ENCODE measurements at places on chromosomes 12 and 14.

GRCh38 chr12:52419656-52420055, 13.5 kb upstream of the KRT82 start:
- no peak for DNase-seq

- DNase-seq, result no peak
Observed at GRCh38 chr14:32011225-32011624, 65.9 kb upstream of the ARHGAP5 start.

GRCh38 chr14:71250791-71251190, 343.5 kb downstream of the PCNX1 start:
- no peak for DNase-seq

DNA sequence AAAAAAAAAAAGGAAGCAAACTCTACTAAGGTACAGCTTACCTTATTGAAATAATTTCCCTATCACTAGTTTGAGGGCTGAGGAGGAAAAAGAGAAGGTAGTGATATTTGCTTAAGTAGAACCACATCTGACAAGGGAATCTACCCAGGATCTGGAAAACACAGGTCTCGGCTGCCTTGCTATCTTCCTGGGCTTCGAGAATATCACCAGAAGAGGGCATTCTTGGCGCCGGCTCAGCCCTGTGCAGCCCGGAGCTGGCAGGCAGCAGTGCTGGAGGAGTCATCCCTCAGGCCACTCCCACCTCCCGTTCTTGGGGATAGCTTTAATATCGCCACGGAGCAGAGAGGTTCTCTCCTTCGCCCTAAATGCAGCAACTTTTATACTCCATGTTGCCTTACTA, 1181.2 kb downstream of the VRK1 start:
- DNase-seq, result peak; percentile 61

GRCh38 chr12:117881517-117881916, 87.3 kb downstream of the KSR2 start:
- DNase-seq, result no peak

GRCh38 chr12:76106631-76107030, 22.1 kb upstream of the NAP1L1 start:
- no peak for DNase-seq

DNA sequence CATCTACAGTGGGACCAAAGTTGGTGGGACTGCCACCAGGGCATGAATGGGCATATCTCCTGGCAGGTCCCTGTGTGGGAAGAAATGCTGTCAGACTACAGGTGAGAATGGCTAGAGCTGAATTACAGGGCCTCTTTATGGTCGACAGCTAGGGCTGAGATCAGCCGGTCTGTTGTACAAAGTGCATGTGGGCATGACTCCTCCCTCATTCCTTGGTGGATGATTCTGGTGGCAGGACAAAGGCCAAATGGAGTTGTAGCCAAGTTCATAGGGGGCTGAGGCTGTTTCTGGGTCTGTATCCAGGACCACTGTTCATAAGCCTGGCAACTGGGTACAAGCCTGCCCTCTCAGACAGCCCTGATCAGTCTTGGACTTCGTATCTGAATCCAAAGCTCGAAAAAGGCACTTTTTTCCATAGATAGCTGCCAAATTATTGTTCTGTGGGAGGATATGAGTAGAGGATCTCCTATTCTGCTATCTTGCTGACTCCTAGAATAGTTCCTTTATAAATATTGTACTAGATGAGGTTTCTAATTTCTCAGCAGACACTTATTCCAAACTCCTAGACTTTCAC, 460.8 kb downstream of the TMEM117 start:
- DNase-seq, result no peak

DNA sequence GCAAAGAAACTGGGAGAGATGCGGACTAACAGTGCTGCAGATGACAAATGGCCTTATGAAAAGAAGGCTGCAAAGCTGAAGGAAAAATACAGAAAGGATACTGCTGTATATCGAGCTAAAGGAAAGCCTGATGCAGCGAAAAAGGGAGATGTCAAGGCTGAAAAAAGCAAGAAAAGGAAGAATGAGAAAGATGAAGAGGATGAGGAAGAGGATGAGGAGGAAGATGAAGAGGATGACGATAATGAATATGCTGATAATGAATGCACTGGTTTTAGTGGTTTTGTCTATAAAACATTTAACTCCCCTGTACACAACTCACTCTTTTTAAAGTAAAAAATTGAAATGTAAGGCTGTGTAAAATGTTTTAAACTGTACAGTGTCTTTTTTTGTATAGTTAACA, 13.2 kb upstream of the ARID4A start:
- no peak for DNase-seq

GRCh38 chr12:31620311-31620710, 29.4 kb upstream of the DENND5B start:
- DNase-seq, result no peak

- DNase-seq, result no peak
Observed at GRCh38 chr14:92414690-92415445, 91.9 kb downstream of the SLC24A4 start.

GRCh38 chr14:88264116-88264515, 59.0 kb downstream of the KCNK10 start:
- no peak for DNase-seq

GRCh38 chr12:94686834-94687628, 36.7 kb upstream of the TMCC3 start:
- no peak for DNase-seq

- no peak for DNase-seq
Observed at GRCh38 chr12:44542716-44543115, 333.4 kb downstream of the NELL2 start.

GRCh38 chr14:91244501-91244901, at the start of gene GPR68:
TSS of gene GPR68 (minus strand) at chr14:91244704. CDS start at chr14:91235050, 9,654 bp downstream.
- DNase-seq, result no peak

DNA sequence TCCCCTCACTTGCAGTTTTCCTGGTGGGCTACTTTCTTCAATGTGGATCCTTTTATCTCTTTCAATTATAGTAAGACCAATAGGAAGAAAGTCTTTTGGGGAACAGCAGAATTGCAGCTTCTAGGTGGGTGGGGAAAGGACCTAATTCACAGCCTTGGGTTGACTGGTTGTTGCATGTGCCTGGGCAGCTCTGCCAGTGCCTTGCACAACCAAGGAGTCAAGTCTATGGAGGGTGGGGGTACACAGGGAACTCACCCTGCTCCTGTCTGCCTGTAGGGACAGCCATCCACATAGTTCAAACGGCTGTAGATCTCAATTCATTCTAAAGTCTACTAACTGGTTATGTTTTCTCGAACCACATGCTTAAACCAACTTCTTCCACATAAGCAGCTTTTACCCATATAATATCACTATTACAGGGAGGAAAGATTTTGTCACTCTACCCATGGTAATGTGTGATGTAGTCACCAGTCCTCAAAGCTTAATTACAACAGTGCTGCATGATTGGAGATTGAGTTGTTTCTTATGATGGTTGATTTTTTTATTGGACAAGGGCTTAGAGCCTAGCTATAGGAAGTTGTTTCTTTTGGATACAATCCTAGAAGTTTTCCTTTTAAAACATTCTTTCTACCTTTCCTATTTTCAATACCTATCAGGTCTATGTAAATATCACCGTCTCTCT, 117.7 kb upstream of the FRMD6 start:
- no peak for DNase-seq

DNA sequence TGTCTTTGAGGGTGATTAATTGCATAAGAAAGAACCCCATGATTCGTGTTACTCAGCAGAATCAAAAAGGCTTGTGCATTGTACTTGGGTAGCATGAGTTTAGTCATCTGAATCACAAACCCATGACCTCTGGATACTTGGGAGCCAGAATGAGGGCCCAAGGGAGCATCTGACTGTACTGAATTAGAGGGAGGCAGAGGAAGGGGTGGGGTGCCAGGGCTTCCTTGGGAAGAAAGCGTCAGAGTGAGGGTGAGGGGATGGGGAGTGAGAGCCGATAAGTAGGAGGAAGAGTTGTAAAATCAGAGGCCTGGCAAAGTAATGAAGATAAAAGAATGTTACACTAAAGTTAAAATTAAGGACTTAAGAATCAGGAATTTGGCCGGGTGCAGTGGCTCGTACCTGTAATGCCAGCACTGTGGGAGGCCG, 29.8 kb downstream of the GPRC5D start:
- no peak for DNase-seq

DNA sequence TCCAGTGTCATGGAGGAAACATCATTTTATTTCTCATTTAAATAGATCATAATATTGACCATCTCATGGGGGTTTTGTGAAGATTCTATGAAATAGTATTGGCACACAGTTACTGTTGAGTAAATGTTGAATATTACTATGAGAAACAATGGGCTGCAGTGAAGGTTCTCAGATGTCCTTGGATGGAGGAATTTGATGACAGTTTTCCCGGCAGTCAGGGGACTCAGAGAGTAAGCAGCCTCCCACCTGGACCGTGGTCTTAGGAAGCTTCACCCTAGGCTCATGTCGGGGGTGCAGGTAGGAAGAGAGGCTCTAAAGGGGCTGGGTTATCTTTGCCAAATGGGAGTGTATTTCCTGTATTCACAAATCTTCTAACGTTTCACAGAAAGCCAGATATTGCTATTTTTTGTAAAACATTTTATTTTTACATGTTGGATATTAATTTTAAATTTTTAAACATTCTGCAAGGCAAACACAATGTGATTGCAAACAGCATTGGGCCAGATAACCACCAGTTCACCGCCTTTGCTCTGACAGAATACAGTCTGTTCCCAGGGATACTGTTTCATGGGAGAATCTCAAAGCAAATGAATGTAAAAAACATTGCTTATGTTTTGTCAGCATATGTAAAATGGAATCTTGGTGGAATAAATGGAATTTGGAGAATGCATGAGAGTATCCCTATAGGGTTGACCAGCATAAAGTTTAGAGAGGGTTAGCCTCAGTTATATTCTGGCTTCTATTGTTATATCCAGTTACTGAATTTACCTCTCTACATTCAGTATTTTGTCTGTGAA, 380.8 kb upstream of the TMEM132C start:
- DNase-seq, result no peak

DNA sequence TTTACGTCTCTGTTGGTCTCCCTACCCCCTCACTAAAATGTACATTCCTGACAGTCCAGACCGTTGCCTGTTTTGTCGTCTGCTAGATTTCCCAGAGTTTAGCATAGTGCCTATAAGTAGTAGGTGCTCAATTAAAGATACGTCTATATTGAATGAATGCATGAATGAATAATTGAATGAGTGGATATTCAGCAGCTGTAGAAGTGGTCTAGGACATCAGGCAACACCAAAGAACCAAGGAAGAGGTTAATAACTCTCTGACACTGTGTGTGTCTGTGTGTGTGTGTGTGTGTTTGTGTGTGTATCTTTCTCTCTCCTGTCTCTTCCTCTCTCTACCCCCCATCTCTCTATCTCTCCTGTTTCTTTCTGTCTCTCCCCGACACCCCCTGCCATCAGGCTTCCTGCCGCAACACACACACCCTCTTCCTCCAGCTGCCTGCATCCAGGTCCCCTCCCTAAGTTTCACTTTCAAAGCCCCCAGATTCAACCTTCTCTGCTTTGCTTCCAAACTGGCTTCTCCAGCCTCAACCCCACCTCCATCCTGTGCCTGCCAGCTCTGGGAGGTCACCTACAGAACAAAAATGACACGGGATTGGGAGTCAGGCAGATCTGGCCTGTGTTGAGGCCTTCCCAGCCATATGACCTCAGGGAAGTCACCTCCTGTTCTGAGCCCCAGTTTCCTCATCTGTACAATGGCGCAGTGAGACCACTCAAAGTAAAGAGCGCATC, 119.9 kb upstream of the NCOR2 start:
- DNase-seq, result no peak

DNA sequence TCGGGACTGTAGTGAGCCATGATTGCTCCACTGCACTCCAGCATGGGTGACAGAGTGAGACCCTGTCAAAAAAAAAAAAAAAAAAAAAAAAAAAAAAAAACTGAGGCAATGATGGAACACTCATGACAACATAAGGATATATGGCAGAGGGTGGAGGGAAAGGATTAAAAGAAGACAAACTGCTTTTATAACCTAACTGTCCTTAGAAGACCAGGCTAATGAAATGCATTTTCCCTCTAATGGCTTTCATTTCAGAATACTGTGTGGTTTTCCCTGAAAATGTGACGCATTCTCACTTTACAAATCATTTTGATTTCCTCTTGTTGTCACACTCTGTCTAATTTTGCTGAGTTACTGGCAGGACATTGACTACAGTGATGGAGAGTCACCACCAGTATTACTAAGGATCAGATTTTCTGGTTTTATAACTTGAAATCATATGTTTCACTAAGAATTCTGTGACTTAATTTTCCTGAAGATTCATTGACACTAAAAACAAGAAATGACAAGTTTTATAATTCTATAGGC, 137.6 kb upstream of the SSTR1 start:
- DNase-seq, result no peak

GRCh38 chr12:54683398-54683797, 35.2 kb upstream of the DCD start:
- no peak for DNase-seq

GRCh38 chr12:25115677-25116076, 79.3 kb downstream of the DNAI7 start:
- DNase-seq, result no peak

DNA sequence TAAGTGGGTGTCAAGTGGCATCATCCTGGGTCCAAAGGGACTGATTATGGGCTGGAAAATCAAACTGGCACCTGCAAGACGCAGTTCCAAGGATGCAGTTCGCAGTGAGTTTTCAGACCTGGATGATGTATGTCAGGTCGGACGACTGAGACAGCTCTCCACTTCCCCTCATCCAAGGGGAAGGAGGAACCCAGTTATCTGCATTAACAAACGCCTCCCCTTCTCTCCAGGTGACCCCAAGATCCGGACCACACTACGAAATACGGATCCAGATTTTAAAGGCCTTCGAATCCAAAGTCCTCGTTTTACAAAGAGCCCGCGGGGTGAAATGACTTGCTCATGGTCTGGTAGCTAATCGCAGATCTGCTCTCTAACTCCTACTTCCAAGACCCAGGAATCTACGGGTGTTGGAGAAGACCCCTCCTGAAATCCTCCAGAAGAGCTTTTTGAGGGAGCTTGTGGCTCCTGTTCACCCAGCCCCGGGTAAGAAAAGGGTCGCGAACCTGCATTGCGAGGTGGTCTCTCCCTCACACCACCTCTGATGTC, 460 bp upstream of the SYNE2 start:
- DNase-seq, result no peak

GRCh38 chr12:63163541-63163940, 12.5 kb upstream of the AVPR1A start:
- no peak for DNase-seq

DNA sequence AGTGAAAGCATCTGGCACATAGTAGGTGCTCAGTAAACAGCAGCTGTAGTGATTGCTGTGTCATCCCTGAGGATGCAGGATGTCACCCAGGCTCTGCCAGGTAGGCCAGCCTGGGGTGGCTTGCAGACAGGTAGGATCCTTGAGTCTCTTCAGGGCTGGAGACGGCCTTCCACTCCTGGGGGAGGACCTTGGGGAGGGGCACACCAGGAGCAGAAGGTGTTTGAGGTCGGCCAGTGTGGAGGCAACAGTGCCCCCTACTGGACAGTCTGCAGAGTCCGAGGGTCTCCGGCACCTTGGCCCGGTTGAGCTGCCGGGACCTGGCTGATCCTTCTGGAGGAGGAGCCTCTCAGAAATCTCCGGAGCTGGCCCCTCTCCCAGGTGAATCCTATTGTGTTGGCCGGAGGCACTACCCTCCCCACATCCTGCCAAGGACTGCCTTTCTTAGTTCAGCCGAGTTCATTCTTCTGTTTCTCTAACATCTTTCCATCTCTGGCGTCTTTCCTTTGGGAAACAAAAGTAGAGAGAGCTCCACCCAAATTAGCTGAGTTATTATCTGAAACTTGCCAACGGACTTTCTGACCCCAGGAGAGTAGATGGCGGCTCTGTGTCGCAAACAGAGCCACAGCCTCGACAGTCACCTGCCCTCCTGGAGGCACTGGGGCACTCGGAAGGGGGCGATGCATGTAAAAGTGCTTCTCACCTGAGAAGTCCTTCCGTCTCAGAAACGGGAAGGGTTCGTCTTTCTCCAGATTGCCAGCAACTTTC, 41.8 kb upstream of the CLMN start:
- DNase-seq, result no peak

GRCh38 chr14:68396461-68396860, 396.4 kb downstream of the ZFP36L1 start:
- DNase-seq, result no peak
